ENCODE measurements at places on chromosomes 12 and 14.
A peak's percentile ranks its signal among the peaks of the same experiment; 100 is the strongest.

GRCh38 chr14:50038398-50039119, 77.8 kb downstream of the VCPKMT start:
- DNase-seq, result peak; percentile 56

DNA sequence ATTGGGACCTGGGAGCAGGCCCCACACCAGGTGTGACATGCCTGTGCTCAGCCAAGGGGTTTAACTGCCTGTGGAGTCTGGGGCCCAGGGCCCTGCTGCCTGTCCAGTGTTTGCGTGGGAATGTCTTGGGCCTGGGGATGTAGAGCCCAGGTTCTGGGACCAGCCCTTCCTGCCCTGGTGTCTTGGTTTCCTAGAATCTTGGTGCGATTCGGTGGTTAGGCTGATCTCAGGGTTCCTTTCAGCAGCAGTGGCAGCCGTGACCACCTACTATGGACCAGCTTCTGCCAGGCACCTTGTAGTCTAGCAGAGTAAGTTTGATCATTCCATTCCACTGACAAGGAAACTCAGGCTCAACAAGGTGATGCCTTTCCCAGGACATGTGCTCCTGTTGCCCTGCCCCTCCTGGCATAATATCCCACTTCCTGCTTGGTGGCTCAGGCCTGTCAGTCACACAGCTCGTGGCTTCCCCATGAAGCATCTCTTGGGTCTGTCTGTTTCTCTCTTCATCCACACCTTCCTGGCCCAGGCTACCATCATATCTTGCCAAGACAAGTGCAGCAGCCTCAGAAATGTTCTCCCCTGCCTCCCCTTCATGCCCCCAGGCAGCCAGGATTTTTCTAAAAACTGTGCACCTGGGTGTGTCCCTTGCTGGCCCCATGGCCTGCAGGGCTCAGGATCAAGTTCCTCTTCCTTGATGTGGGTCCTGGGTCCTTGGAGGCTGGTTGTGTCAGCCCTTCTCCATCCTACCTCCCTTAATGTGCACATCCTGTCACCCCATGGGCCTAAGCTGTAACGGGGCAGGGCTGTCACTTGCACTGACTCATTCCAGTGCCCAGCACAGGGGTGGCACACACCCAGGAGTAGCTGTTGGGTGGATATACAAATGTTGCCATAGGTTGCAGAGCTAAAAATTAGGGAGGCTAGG, 101.6 kb downstream of the SLC25A47 start:
- no peak for DNase-seq

DNA sequence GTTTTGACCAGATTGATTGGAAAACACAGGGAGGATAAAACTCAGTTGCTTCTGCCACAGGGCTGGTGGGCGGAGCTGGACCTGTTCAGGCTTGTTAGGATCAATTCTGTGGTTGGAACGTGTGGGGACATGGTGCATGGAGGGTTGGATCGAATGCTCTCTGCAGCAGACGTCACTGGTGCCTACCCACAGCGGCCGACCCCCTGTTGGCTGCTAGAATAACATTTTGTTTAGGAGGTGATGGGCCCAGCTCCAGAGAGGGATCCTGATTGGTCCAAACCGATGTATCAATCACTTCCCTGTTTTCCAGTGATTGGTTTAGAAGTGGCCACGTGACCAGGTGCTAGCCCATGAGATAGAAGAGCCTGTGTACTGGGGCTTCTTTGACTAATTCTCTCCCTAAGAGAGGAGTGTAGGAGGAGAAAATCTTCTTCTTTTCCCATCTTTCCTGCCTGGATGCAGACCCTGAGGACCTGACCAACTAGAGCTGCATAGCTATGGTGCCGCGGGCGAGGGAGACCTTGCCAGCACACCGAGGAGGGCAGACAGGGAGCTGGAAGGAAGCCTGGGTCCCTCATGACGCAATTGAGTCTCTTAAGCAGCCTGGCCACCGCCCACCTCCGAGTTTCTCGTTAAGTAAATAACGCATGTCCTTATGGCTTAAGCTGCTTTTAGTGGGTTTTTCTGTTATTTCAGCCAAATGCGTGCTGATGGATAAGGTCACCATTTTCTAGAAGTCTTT, 163.5 kb downstream of the AACS start:
- no peak for DNase-seq

GRCh38 chr12:115630136-115630535, 647.4 kb downstream of the MED13L start:
- DNase-seq, result no peak

DNA sequence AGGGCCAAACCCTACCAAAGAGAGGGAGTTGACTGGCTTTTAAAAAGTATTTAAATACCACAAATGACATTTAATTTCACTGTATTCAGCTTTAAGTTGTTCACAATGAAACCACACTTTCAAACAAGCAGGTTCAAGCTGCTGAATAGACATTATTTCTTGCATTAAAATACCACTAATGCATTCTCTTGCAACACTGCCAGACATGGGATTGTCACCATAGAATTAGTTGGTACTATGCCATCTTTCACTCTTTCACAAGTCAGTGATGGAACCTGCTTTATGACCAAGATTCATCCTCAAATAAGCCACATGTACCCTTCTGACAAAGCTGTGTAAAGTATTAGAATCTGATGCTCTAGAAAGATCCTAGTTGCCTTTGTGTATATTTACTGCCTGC, 239.4 kb downstream of the PAWR start:
- no peak for DNase-seq

All from activated T-helper 9 cell treated with anti-CD3 and anti-CD28 coated beads, Interleukin-2, amount 50 U/mL, for 16 hours (primary cell).